NCI-H187 treated with DMSO at 0.1 percent for 48 hours (cell line): ENCODE measurements at places on chromosomes 4 and X.

GRCh38 chrX:20237864-20238263 is 28.8 kb downstream of the RPS6KA3 start:
- DNase-seq: no peak

GRCh38 chrX:107672955-107673378 is 44.7 kb downstream of the PRPS1 start:
- no peak for DNase-seq

DNA sequence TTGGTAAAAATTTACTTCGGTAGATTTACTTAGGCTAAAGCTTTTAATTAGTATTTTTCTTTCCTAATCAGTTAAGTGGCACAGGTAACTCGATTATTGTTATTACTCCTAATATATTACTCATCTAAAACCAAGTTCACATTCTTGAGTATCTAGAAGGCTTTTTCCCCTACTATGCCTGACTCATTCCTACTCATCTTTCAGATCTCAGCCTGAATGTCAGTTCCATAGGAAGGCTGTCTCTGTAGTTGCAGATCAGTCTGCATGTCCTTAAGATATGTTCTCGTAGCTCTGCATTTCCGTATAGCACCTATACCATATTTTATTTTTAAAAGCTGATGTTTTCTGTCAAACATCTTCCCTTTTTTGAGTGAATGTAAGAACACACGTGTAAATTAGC is 5.9 kb upstream of the FAM184B start:
- DNase-seq: no peak

DNA sequence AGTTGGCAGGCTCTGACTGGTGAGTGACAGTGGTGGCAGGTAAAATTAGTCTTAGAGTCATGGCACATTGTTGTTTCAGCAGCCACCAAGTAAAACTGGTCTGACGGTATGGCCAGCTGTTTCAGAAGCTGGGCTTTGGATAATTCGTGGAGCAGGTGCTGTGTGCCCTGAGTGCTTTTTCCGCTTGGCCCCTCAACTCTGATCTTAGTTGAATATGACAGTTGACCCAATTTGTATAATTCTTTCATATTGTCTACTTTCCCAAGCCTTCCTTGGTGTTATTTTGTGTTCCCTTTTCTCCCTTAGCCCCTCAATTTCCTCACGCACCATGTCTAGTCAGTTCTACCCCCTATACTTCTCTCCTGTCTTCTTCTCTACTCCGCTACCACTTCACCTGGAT is 32.0 kb downstream of the CDS1 start:
- no peak for DNase-seq

DNA sequence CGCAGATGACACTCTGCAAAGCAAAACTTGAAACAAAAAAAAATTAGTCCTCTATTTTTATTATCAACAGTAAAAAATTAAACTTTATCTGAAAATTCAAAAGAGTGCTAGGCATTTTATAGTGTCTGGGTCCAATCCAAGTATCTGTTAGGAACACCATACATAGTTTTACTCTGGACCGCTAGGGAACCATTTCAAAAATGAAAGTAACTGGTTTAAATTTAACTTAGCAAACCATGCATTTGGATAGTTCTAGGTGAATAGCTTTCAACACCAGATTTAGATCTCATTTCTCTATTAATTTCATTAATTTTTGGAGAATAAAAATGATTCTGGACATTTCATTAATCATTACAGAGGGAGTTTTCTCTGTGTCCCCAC is 1.2 kb downstream of the KLKB1 start:
- DNase-seq: no peak

DNA sequence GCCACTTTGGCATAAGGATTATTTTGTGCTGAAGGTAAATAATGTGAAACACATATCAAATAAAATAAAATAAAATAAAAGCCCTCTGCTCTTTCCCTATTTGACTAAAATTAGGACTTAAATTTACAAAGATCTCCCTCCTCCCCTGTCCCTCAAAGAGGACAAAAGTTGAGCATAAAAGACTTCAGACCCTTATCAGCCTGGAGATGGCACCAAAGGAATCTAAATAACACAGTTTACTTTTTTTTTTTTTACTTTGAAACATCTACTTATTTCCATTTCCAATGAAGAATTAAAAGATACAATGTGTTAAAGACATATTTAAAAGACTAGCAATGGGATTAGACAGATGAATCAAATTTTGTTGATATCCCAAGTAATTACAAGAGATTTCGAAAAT is 89.7 kb downstream of the EPHA5 start:
- DNase-seq: no peak
